ENCODE measurements at places on chromosomes 7 and 10. TPM values are rescaled to one million over a fixed set of nuclear protein-coding genes. Genes with fewer than 3 reads are reported as not detected.

GRCh38 chr10:93746844-93747284, 10.9 kb upstream of the LGI1 start:
- no peak for DNase-seq
- H3K4me1 ChIP-seq, result no peaks in the 10 kb centered on the region
- H3K27me3 ChIP-seq, result peaks cover 25% of the 10 kb centered on the region
- no peak overlapping the region for H3K27ac ChIP-seq
- H3K4me3 ChIP-seq, result no peak overlapping the region
- no peaks in the 10 kb centered on the region for H3K36me3 ChIP-seq

DRGX gene
- not detected for total RNA-seq

GRCh38 chr7:100598425-100598824, 3.7 kb upstream of the PCOLCE start:
- H3K27me3 ChIP-seq, result no peaks in the 10 kb centered on the region
- no peak for DNase-seq
- peaks cover 7% of the 10 kb centered on the region for H3K4me1 ChIP-seq
- no peaks in the 10 kb centered on the region for H3K36me3 ChIP-seq

CYP2W1 gene
- total RNA-seq, result not detected

EN2 gene
- not detected for total RNA-seq

DNA sequence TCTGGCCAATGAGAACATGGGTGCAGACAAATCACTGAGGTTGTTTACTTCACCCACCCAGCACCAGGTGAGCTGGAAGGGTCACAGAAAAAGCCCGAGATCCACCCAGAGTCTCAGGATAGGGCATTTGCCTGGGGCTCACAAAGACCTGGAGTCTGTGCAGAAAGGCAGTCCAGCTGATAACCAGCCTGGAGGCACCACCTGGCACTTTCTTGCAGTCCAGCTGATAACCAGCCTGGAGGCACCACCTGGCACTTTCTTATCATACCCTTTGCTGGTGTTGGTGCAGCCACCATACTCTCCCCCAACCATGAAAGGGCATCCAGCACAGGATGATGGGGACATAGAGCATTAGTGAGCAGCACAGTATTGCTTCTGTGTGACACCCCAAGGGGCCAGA, 104.1 kb downstream of the PPP1R3C start:
- DNase-seq, result no peak
- peaks cover 28% of the 10 kb centered on the region for H3K27me3 ChIP-seq
- no peak overlapping the region for H3K27ac ChIP-seq
- H3K36me3 ChIP-seq, result no peaks in the 10 kb centered on the region
- no peak overlapping the region for H3K4me3 ChIP-seq

GRCh38 chr7:6162650-6163366, 109.6 kb downstream of the CYTH3 start:
- DNase-seq, result no peak
- H3K4me3 ChIP-seq, result no peak overlapping the region
- H3K27ac ChIP-seq, result peak overlapping the region; percentile 82
- H3K27me3 ChIP-seq, result no peaks in the 10 kb centered on the region
- H3K36me3 ChIP-seq, result no peaks in the 10 kb centered on the region
- H3K4me1 ChIP-seq, result peaks cover 15% of the 10 kb centered on the region

CNPY1 gene
- total RNA-seq, result not detected

DNA sequence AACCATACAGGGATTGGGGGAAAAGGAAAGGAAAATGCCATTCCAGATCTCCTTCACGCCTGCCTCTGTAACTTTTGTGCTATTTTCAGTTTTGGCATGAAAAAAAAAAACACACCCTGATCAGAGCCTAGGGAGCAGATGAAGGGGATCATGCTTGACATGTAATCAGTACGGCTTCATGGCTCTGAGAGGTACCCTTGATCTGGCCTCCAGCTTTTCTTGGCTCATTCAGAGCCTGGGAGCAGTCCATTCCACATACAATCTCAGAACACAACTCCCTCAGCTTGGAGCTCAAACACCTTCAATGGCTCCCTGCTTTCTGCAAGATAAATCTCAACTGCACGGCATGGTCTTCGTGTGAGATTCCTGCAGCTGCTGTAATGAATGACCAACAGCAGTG, 422.8 kb upstream of the ZMIZ1 start:
- DNase-seq, result no peak
- H3K4me1 ChIP-seq, result no peaks in the 10 kb centered on the region
- peaks cover 20% of the 10 kb centered on the region for H3K27me3 ChIP-seq
- H3K4me3 ChIP-seq, result no peak overlapping the region
- H3K36me3 ChIP-seq, result no peaks in the 10 kb centered on the region

LIPN gene
- total RNA-seq, result not detected

GRCh38 chr7:2000746-2001321, 231.9 kb downstream of the MAD1L1 start:
- no peak for DNase-seq
- no peak overlapping the region for H3K4me3 ChIP-seq
- H3K4me1 ChIP-seq, result peaks cover 5% of the 10 kb centered on the region
- H3K27me3 ChIP-seq, result no peaks in the 10 kb centered on the region

GRCh38 chr10:78629773-78630172, 439.0 kb upstream of the ZMIZ1 start:
- H3K27me3 ChIP-seq, result peaks cover 32% of the 10 kb centered on the region
- no peaks in the 10 kb centered on the region for H3K4me1 ChIP-seq
- H3K4me3 ChIP-seq, result no peak overlapping the region
- H3K27ac ChIP-seq, result no peak overlapping the region
- DNase-seq, result no peak

DNA sequence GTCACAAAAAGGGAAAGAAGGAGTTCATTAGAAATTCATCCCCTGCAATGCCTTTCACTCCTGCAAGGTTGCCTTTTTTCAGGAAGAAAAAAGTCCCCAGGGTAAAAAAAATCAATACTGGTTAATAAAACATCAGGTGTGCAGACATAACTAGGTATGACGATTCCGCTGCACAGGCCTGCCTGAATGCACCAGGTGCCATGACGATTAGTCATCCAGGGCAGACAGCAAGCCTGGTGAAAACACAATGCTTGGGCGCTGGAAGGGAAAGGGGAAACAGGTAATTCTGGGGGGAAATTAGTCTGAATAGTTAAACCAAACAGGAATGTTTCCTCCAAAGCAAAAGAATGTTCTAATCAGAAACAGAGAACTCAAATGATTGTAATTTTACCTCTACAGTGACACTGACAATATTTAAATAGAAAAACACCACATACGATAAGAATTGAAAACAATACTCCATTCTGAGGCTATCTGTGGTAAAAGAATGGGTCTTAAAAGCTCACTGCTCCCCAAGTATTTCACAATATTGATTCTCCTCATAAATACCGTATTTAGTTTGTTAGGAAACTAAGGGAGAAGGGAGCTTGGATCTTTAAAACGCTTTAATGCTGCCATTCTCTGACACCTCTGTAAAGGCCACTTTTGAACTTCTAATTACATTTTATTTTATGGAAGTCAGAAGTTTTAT, 45.2 kb downstream of the VPS41 start:
- DNase-seq, result no peak
- H3K27ac ChIP-seq, result no peak overlapping the region
- H3K27me3 ChIP-seq, result no peaks in the 10 kb centered on the region
- H3K4me1 ChIP-seq, result peaks cover 7% of the 10 kb centered on the region
- H3K4me3 ChIP-seq, result no peak overlapping the region

SH2D4B gene
- total RNA-seq, result 0.18 TPM

LOXL4 gene
- total RNA-seq, result not detected

FOXI2 gene
- not detected for total RNA-seq

DNA sequence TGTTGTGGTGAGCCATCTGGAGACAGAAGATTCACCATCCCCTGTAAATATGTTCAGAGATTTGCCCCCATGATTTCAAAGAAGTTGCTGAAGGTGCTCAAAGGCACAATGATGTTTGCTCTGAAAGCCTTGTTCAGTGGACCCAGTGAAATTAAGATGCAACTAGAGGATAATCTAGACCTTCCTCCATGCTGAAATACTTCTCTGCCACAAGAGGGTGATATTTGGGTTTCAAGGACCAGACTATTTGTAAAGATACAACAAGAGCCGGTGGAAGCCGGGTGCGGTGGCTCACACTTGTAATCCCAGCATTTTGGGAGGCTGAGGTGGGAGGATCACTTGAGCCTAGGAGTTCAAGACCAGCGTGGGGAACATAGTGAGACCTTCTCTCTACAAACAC, 13.5 kb upstream of the MSRB2 start:
- H3K36me3 ChIP-seq, result peaks cover 3% of the 10 kb centered on the region
- H3K27ac ChIP-seq, result no peak overlapping the region
- no peak for DNase-seq
- H3K27me3 ChIP-seq, result peaks cover 50% of the 10 kb centered on the region

ITIH2 gene
- total RNA-seq, result not detected

DNA sequence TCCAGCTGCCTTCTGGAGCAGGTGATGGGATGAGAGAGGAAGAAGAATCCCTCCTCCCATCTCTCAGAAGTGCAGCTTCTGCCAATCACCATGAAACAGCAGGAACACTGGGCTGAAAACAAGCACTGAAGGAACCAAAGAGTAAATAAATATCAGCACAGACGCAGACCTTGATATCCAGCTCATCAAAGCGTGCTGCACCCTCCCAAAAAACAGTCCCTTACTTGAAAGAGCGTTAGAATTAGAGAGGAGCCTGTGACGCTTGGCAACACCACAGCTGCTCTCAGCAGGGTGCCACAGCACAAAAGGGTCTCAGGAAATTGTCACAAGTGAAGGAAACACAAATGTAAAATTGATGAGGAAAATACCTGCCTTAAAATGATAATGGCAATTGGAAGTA, 39.5 kb downstream of the KLF6 start:
- no peaks in the 10 kb centered on the region for H3K36me3 ChIP-seq
- H3K4me3 ChIP-seq, result no peak overlapping the region
- peaks cover 22% of the 10 kb centered on the region for H3K4me1 ChIP-seq
- no peak for DNase-seq
- H3K27me3 ChIP-seq, result no peaks in the 10 kb centered on the region
- H3K27ac ChIP-seq, result no peak overlapping the region

DPY19L1 gene
- total RNA-seq, result 12.2 TPM

FKBP9 gene
- 0.42 TPM for total RNA-seq

NODAL gene
- total RNA-seq, result not detected

DNA sequence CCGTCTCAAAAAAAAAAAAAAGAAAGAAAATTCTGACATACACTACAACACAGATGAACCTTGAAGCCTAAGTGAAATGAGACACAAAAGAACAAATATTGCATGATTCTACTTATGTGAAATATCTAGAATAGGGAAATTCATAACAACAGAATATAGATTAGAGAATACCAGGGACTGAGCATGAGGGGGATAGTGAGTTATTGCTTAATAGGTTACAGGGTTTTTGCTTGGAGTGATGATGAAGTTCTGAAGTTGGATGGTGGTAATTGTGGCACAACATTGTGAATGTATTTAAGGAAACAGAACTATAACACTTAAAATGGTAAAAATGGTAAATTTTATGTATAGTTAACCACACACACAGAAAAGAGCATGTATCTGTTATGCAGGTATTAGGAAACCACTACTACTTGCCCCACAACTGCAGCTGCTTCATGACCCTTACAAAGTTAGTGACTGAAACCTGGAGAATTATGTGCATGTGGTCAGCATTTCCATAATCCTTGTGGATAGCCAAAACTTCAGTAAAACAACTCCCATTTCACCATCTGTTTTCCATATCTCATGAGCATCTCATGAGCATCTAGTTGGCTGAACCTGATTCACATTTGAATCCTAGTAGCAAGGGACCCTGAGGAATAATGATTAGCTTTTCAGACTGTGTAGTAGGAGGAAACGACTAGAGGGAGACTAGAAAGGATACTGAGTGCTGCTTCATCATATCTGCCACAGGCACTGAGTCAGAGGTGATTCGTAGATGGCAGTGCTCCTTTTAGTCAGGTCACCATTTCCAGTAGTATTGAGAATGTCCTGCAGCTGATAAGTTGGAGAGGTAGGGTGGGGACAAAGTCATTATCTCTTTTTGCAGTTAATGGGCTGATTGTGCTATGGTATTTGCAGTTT, 26.3 kb downstream of the SAMD8 start:
- DNase-seq, result no peak
- no peaks in the 10 kb centered on the region for H3K27me3 ChIP-seq
- H3K27ac ChIP-seq, result peak overlapping the region; percentile 34

- peaks cover 18% of the 10 kb centered on the region for H3K27me3 ChIP-seq
- no peak overlapping the region for H3K27ac ChIP-seq
- H3K4me1 ChIP-seq, result no peaks in the 10 kb centered on the region
Measured at GRCh38 chr10:111830359-111830758, 353.2 kb downstream of the GPAM start.

DNA sequence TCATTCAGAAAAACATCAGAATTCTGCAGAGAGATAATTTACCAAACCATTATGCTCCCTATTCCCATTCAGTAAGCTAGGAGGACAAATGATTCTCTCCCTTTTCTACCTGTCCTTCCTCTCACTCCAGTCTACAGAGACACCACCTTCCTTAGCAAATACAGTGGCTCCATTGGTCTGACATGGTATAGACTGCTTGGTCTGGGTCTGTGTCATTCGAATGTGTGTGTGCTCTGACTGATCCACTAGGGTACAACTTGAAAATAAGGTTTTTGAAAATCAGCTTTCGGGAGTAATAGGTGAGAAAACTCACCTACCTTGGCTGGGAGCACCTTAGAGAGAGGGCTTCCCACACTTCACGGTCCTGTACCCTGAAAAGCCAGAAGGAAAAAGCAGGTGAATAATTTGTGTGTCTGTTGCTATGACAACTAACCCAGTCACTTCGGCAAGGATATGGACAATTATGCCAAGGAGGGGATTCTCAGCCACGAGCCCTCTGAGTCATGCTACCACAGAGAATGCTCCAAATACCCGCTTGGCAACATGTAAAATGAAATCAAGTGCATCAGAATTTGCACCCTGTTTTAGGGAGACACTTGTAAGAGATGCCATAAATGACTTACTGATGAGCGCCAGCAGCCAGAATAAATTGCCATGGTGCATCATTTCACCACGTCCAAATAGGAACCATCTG, 114.5 kb upstream of the PRKCQ start:
- DNase-seq, result no peak
- peaks cover 2% of the 10 kb centered on the region for H3K36me3 ChIP-seq
- H3K27me3 ChIP-seq, result peaks cover 61% of the 10 kb centered on the region
- H3K4me3 ChIP-seq, result no peak overlapping the region
- H3K27ac ChIP-seq, result no peak overlapping the region
- peaks cover 2% of the 10 kb centered on the region for H3K4me1 ChIP-seq

- H3K36me3 ChIP-seq, result peaks cover 3% of the 10 kb centered on the region
- no peak overlapping the region for H3K27ac ChIP-seq
Measured at GRCh38 chr7:26055241-26055640, 96.8 kb upstream of the NFE2L3 start.

INHBA gene
- not detected for total RNA-seq

FAM25G gene
- total RNA-seq, result not detected
